ENCODE measurements at places on chromosomes 1 and 21.

GRCh38 chr21:21286170-21286798 is 288.1 kb downstream of the NCAM2 start:
- no peak for DNase-seq

DNA sequence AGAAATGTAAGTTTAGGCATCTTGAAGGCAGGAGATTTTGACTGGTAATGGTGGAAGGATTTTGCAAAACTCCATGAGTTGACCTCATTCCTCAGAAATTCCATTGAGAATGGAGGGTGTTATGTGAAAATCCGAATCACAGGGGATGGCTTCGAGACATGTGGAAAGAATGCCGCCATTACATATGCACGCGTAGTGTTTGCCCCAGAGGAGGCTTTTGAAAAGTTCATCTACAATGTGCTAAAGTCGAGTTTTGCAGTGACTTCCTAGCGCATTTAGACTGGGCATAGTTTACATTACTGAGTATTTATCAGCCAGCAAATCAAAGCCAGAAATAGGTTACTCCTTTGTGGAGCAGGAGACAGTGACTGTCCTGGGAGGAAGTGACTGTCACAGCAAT is 307.4 kb downstream of the KIF26B start:
- no peak for DNase-seq

DNA sequence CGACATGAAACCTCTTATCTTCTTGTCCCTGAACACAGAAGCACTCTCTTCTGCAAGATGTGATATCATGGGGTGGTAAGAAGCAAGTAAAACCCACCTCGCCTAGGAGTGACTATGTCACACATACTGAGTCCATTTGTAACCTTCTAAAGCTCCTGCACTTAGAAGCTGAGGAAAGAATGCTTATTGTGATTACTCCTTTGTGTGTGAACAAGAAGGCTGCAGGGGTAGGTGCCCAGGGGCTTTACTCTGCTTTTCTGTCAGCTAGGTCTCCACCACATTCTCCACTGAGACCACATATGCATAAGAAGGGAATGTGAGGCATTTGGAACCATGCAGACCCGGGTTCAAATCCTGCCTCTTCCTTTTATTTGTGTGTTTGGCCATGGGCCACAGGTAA is 144.3 kb downstream of the DMRTA2 start:
- DNase-seq: no peak

- no peak for DNase-seq
Observed at GRCh38 chr1:167599957-167600581, 30.0 kb upstream of the RCSD1 start.

DNA sequence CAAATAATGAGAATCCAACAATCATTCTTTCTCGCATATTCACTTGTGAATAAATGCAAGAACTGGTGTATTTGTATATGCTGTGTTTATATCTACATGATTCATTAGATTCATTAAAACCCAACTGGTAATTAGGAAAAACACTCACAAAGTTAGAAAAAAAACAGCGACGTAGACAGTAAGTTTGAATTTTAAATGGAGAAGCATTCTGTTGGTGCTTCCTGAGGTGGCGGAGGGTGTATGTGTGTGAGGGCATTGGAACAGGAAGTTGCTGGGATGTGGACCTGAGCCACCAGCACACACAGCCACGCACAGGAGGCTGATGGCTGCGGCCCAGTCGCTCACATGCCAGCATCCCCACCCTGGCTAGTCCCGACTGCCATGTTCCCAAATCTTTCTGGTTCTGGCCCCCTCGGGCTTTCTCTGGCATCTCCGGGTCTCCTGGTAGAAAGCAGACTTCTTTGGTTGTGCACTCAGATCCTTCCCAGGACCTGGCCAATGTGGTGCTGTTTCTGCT is 121.6 kb upstream of the IRF2BP2 start:
- DNase-seq: no peak

DNA sequence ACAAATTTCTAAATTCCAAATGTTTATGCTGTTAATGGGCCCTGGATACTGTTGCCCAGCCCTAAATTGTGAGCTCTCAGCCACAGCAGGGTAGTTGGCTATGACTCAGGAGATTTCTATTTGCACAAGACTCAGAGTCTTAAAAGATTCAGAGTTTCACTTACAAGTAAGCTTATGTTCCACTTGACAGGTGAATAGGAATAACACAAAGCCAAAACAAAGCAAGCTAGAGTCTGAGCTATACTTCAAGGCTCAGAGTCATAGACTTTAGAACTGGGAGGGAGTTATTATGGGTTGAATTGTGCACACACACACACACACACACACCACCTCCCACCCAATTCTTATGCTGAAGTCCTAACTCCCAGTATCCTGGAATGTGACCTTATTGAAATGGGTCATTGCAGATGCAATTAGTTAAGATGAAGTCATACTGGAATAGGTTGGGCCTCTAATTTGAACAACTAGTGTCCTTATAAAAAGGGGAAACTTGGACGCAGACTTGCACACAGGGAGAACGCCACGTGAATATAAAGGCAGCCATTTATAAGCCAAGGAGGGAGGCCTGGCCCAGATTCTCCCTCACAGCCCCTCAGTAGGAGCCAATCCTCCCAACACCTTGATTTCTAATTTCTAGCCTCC is 30.2 kb downstream of the PRDX6 start:
- DNase-seq: no peak

- DNase-seq: no peak
Observed at GRCh38 chr1:144101397-144102045, 129.7 kb upstream of the FAM72C start.

GRCh38 chr1:31683997-31684396 is 19.8 kb downstream of the COL16A1 start:
- DNase-seq: no peak

DNA sequence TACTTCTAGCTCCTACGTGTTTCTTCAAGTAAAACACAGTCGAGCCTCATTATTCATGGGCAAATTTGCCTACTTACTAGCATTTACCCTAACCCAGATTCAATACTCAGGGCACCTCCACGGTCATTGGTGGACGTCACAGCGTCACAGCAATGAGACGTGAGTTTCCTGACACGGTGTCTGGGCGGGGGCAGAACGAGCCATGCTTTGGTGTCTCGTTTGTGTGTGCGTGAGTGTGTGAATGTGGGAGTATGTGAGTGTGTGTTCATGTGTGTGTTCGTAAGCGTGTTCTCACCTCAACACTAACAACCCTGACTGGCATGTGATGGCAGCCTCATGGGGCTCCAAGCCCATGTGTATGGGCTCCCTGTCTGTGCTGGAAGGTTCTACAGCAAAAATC is 17.5 kb upstream of the COL18A1 start:
- DNase-seq: no peak

GRCh38 chr1:240423246-240423924 is 188.6 kb downstream of the GREM2 start:
- DNase-seq: no peak

GRCh38 chr1:219755234-219755633 is 142.3 kb upstream of the ZC3H11B start:
- no peak for DNase-seq

DNA sequence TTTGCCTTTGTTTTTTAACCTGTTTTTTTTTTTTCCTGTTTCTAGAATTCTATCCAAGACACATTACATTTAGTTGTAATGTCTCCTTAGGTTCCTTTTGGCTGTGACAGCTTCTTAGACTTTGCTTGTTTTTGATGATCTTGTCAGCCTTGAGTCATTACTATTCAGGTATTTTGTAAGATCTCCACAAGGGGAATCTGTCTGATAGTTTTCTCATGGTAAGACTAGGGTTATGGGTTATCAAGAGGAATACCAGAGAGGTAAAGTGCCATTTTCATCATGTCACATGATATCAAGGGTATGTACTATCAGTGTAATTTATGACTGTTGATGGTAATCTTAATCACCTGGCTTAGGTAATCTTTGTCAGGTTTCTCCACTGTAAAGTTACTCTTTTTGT is 99.1 kb upstream of the GFI1 start:
- no peak for DNase-seq

DNA sequence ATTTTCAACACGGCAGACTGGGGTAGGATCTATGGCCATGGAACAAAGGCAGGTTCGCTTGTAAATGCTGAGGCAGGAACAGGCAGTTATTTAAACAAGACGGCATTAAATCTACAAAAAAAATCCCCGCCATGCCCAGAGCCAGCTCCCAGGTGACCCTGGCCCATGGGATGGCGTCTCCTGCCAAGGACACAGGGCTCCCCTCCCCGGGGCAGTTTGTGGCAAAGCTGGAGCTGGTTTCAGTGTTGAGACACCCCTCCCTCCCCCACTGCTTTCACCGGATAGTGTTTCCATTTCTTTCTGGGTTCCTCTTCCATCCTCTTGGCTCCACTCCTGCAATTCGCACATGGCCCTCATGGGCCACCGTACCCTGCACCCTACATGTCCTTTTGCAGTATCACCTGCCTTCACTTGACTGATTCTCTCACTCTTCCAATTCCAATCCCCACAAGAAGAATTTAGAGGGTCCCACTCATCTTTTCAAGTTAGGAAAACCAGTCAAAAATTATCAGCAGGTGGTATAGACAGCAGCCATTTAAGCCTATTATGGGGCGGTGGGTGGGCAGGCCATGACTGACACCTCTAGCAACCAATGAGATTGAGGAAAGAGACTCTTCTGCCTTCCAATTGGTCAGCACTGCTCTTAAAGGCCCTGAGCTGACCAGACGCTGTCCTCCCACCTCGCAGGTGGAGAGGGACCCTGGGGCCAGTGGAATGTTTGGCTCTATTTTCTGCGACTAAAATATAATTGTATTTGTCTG is 52.0 kb downstream of the OLIG1 start:
- no peak for DNase-seq

- no peak for DNase-seq
Observed at GRCh38 chr1:217919683-217920388, 288.7 kb downstream of the SPATA17 start.

DNA sequence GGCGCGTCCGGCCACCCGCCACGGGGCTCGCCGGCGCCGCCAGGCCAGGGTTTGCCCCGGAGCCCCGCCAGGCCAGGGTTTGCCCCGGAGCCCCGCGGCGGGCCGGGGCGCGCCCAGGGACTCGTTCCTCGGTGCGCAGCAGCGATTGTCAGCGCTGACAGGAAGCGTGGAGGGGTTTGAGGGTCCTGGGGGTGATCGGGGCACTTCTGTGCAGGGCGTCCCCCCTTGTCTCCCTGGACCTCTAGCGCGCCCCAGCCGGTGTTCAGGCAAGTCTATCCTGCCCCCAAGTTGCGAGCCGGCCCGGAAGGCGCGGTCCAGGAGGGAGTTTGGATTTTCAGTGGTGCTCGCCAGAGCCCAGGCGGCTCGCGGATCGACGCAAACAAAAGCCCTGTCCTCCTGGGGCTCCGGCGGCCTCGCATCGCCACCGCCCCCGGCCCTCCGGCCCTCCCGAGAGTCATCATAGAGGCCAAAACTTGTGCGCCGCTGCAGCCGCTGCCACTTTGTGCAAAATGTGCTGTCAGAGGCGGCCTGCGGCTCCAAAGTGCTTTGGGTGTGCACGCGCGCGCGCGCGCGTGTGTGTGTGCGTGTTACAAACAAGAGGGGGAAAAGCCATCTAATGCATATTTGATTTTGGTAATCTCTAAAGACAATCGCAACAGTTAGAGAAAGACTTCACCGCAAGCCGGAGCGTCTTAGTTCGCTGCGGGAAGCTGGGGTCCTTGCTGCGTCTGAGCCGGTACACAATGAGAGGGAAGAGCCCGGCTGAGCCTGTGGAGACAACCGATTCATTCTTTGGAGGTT is 1.0 kb downstream of the ROR1 start:
- DNase-seq: no peak

GRCh38 chr1:12184008-12184681 is 17.4 kb downstream of the TNFRSF1B start:
- DNase-seq: no peak

- no peak for DNase-seq
Observed at GRCh38 chr1:99598738-99599411, 47.0 kb upstream of the PALMD start.

- DNase-seq: peak; percentile 94
Observed at GRCh38 chr1:60621368-60621851, 461.0 kb upstream of the NFIA start.

DNA sequence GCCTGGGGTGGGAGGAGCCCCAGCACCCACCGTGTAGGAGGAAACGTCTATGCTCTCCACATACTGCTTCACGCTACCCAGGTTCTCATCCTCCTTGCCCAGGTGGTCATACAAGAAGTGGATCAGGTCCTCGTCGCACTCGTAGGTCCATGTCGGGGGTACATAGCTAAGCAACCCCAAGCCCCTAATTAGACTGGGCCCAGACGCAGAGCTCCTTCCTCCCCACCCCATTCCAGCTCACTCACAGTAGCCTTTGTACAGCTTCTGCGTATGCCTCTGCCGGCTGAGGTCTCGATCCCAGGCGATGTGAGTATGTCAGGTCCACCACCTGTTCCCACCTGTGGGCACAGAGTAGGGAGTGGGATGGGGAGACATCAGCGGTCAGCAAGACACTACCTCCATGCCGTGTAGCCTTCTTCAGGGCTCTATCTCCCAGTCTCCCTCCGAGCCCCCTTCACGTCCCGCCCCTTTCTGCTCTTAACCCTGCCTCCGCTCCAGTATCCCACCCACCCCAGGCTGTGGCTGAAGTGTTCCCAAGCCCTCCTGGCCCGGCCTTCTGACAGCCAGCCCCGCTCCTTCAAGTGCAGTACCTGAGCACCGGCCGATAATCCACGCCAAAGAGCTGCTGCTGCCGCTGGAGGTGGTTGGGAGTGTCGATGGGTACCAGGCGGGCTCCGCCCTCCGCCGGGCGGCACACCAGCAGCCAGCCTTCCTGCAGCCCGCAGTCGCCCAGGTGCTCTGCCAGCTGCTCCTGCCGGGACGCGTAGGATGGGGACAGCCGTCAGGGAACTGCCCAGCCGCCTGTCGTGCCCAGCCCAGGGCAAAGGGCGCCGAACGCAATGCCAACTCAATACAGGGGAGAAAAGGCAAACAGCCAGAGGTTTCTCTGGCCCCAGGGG is 919 bp downstream of the HECTD3 start:
- DNase-seq: no peak

DNA sequence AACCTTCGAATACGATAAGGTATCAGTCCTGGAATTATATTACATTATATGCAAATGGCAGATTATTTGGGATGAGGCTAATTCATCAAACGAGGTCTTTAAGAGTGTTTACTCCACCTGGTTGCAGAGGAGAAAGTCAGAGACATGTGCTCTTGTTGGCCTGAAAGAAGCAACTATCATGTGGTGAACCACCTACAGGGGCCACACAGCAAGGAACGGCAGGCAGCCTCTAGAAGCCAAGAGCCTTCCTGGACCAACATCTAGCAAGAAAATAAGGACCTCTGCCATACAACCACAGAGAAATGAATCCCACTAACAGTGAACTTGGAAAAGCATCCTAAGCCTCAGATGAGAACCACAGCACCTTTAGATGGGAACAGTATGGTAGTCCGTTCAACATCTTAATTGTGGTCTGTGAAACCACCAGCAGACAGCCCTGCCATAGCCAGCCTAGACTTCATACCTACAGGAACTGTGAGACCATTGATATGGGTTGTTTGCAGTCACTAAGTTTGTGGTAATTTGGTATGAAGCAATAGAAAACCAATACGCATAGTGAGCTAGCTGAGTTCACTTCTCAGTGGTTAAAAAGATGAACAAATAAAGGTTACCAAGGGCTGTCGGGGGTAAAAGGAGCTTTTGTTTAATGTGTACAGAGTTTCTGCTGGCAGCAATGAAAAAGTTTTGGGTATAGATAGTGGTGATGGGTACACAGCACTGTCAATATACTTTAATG is 345.7 kb upstream of the RUNX1 start:
- no peak for DNase-seq
